ENCODE measurements at places on chromosomes 13 and 19.

DNA sequence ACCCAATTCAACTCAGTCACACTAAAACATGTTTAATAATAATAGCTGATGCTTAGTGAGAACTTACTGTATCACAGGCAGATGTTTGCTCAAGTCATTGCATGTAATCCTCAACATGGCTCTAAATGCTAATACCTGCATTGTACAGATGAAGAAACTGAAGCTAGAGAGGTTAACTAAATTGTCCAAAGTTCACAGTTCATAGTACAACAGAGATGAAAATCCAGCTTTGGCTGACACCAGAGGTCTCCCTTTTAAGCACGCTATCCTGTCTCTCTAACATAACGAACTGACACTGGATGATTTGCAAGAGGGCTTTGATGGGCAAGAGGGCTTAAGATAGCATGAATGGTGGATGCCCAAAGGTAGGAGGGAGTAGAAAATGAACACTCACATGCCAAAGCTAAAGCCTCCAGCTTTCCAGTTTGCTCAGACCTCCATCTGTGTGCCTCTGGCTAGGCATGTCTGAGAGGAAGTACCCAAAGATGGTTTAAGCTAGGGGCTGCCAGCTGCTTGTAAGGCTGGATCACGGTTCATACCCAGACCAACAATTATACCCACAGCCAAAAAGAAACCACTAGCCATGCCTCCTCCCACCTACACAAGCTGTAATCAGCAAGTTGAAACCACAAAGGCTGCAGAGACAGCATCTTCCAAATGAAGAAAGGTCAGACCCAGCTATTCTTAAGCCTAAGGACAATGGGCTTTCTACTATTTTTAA, 196.9 kb upstream of the UBL3 start:
- peak; percentile 69 for DNase-seq

DNA sequence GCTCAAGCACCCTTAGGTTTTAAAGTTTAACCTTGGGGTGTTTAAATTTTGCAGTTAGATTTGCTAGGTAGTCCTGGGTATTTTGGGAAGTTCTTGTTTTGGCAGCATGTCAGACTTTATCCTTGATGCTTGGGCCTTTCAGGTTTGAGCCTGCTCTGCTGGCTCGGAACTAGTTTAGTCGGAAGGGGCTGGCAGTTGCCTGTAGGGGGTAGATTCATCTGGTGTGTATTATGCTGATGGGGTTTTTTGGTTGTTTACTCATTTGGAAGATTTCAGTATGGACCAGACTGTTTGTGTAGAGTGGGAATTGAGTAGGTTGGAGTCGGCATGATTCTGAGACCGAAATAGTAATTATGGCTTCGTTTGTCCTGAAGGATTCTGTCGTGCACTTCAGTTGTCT, 15.1 kb downstream of the ILF3 start:
- no peak for DNase-seq

DNA sequence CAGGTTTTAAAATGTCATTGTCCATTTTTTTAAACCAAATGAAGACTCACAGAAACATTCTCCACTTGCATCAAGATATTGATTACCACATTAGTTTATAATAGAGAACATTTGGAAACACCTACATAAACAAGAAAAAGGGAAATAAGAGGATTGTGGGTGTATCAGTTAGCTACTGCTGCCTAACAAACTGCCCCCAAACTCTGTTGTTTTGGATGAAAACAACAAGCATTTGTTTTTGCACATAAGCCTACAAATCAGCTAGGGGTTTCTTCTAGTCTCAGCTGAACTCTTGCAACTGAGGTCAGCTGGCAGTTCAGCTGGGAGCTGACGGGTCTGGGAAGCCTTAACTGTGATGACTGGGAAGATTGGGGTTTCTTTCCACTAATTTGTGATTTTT, 464.4 kb downstream of the COG6 start:
- DNase-seq: no peak

- no peak for DNase-seq
Observed at GRCh38 chr19:7391218-7391670, 42.5 kb downstream of the ARHGEF18 start.

DNA sequence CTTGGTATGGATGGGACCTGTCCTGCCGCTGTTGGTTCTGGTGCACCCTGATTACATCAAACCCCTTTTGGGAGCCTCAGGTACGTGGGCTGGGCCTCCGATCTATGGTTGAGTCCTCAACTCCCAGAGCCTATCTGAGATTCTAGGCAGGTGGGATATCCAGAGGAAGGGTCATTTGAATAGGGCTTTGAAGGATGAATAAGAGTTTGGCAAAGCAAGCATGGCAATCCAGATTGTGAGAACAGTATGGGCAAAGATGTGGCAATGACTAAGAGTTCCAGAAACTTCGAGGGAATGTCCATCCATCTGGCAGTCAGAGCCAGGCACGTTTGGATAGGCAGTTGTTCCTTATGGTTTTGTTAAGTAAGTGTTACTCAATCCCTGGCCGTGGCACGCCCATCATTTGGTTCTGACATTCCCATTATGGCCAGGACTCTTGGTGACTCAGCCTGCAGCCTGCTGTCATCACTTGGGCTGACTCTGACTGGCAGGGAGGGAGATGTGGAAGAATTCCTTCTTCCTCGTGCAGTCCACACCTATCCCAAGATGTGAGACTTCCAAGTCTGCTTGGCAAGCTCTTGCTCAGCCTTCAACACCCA, 21.5 kb downstream of the CYP4F22 start:
- DNase-seq: no peak

GRCh38 chr19:33524024-33524664, 2.6 kb upstream of the PEPD start:
- DNase-seq: no peak

- DNase-seq: no peak
Observed at GRCh38 chr13:42174344-42175162, 97.4 kb upstream of the AKAP11 start.

GRCh38 chr19:18672606-18673337, 10.7 kb upstream of the CRTC1 start:
- DNase-seq: no peak

DNA sequence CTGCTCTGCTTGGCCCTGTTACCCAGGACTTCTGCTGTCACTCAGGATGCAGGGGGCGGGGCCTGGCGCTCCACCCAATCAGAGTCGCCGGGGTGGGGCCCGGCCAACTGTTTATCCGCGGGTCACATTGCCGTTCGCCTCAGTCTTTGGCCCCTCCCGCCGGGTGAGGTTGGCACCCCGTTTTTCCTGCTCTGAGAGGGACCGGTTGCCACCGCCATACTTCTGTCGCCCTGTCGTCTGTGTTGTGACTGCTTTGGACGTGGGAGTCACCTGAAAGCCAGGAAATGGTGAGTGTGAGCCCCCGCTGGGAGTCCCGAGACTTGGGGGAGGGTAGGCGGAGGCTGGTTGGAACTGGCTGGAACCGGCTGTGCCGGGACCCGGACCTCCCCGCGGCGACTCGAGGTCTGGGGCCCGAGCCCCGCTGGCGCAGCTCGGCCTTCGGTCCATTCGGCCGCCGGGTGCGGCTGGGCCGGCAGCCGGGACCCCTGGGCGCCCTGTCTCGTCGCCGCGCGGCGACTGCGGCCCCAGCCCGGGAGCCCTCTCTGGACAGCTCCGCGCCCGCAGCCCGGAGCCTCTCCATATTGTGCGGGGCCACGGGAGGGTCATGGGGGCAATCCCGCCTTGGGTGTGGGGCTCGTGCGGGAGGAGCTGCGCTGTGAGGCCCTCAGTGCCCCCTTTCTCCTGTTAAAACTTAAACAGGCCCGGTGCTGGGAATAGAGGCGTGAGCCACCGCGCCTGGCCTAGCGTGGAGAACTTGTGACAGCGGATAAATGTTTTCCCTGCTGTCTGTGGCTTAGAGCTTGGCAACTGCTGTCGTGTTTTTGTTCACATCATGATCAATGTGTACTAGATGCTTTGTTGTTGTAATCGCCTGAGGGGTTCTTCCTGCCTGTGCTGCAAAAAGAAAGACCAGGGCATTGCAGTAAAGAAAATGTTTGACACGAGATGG, at the start of gene ZNF844:
Gene ZNF844, plus strand, starts transcription at position 142 of the 949 bp plus-strand sequence. Its CDS starts 143 bp downstream, at position 285.
- peak; percentile 81 for DNase-seq

- DNase-seq: no peak
Observed at GRCh38 chr19:45924891-45925447, 10.4 kb upstream of the NANOS2 start.

- peak; percentile 55 for DNase-seq
Observed at GRCh38 chr19:55255618-55256423, 3.0 kb downstream of the PPP6R1 start.

DNA sequence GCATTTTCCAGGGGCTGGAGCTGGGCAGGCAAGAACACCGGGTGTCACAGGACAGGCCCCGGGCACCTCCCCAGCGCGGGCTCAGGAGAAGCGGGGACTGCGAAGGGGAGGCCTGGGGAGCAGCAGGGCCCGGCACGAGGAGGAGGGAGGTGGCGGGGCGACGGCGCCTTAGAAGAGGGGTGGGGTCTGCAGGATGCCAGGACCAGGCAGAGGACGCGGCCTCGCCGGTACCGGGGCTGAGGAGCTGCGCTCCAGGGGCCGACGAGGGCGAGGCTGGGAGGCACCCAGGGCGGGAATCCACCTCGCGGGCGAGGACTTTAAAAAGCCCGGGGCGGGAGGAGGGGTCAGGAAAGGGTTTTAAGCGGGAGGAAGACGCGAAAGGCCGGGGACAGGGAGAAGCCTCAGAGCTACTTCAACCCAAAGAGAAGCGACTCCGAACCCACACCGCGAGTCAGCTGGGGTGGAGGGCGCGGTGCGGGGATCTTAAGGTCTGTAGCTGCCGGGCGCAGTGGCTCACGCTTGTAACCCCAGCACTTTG, 665 bp downstream of the ZNF347 start:
- DNase-seq: peak; percentile 49

GRCh38 chr13:76717092-76717491, 169.1 kb downstream of the KCTD12 start:
- no peak for DNase-seq

DNA sequence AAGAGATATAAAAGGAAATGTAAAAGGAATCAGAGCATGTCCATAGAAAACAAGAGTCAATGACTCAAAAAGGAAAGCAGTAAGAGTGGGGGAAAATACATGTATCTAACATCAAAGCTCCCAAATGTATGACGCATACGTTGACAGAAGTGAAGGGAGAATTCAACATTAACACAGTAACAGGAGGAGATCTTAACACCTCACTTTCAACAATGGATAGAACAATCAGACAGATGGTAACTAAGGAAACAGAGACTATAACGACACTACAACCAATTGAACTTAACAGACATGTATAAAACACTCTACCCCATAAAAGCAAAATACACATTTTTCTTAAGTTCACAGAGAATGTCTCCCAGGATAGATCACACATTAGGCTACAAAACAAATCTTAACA, 774.8 kb upstream of the ARGLU1 start:
- DNase-seq: no peak

DNA sequence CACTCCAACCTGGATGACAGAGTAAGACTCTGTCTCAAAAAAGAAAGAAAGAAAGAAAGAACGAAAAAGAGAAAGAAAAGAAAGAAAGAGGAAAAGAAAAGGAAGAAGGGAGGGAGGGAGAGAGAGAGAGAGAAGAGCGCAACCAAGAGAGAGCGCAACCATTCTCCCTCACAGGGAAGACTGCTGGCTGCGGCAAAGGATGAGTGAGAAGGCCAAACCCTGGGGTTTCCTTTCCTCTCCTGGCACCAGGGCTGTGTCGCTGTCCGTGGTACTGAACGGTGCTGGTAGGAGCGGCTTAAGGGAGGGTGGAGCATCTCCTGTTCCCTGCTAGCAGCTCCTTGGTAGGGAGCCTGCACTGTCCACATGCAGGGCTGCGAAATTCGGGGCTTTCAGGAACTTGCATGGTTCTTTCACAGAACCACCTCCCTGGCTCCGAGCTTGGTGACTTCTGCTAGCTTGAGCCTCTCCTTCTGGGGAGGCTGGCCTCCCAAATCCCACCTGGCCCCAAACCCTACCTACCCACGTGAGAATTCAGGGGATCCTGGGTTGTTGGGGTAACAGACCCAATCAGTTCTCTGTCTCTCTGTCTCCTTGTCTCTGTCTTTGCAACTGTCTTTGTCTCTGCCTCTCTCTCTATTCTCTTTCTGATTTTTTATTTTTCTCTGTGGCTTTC, 51.1 kb upstream of the ZNRF4 start:
- peak; percentile 88 for DNase-seq

GRCh38 chr13:68616600-68617222, 1386.6 kb upstream of the PCDH9 start:
- no peak for DNase-seq

GRCh38 chr13:88136098-88136790, 465.1 kb downstream of the SLITRK5 start:
- no peak for DNase-seq

- DNase-seq: peak; percentile 28
Observed at GRCh38 chr19:55116232-55116858, 1.1 kb downstream of the PPP1R12C start.

- no peak for DNase-seq
Observed at GRCh38 chr13:45926741-45927140, 75.2 kb upstream of the SIAH3 start.

DNA sequence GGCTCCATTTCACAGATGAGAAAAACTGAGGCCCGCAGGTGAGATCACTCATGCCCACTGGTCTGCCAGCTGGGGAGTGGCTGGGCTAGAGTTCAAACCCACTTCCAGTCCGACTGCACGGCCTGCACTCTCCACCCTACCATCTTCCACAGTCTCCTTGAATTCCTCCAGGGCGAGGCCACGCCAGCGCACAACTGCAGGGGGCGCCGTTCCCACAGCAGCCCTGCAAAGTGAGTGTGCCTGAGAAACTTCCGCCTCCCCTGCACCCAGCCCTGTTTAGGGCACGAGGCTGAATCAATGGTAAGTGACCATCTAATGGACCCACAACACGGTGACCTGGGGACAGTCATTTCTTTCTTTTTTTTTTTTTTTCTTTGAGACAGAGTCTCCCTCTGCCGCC, 829 bp upstream of the ATCAY start:
- DNase-seq: no peak

GRCh38 chr19:46036744-46037128, 4.1 kb downstream of the IGFL4 start:
- no peak for DNase-seq

DNA sequence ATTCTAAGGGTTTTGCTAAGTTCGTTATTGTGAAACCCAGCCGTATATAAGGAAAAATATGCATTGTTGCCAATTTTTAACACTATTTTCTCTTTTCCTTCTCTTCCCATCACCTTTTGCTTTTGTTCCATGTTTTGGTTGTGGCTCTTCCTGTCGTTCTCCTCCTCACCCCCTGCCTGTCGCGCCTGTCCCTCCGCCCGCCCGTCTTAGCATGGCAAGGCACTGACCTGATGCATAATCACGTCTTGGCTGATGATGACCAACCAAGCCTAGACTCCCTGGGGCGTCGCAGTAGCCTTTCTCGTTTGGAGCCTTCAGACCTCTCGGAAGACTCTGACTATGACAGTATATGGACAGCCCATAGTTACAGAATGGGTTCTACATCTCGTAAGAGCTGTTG, 28.5 kb upstream of the TEX29 start:
- DNase-seq: no peak

GRCh38 chr19:1232652-1233072, 5.1 kb downstream of the CBARP start:
- DNase-seq: no peak

DNA sequence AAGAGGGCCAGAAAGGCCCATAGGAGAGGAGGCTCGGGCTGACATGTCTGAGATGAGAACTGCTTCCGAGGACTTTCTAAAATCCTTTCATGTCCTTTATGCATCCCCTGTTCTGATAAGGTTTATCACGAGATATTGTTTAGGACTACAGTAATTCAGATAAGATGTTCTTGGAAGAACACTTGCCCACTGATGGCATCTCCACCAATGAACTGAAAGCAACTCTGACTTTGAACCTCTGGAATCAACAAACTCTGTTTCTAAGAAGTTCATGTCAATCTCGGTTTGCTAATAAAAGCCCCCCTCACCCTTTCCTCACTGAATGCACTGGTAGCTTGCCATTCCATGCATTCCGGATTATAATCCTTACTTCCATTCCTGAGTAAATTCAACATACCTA, 90.9 kb downstream of the FGF9 start:
- DNase-seq: no peak
